ENCODE measurements at places on chromosomes 6 and 20.

DNA sequence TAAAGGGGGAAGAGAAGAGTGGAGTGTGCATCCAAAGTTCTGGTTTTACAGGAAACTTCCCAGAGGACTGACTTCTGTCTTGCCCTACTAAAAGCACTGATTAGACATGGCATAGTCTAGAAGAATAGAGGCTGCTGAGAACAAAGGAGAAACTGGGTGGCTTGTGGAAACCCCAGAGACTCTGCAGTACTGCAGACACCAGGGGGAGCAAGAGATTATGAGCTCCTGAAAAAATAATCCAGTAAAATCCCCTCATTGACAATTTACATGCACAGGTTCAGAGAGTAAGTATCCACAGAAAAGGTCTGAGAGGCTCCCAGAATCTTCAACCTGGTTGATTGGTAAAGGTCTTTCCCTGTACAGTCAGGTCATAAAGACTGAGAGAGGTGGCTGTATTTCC lies 48.7 kb upstream of the CLVS2 start:
- DNase-seq, result no peak

DNA sequence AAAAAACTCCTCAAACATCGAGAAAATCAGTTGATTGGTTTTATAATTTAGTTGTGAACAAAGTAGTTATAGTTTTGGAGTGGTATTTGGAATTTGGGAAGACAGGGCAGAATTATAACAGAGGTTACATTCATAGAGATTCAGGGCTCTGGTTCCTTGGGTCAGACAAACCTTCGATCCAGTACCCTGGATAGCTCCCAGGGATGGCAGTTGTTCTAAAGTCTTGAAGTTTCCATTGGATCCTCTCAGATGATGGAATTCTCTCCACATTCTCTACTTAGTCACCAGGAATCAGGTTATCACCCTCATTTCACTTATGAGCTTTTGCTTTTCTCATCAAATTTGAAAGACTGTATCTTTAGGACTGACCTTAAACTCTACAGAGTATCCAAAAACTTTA lies 285.1 kb downstream of the CENPW start:
- DNase-seq, result no peak

- no peak for DNase-seq
These were observed 27.6 kb upstream of the PDE7B start for GRCh38 chr6:135823851-135824250.

DNA sequence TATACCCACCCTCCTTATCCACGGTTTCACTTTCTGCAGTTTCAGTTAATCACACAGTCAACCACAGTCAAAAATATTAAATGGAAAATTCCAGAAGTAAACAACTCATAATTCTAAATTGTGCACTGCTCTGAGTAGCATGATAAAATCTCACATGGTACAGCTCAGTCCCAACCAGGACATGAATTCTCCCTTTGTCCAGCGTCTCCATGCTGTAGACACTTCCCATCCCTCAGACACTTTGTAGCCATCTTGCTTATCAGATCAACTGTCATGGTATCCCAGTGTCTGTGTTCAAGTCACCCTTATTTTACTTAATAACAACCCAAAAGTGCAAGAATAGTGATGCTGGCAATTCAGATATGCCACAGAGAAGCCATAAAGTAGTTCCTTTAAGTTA lies 94.7 kb downstream of the PDE10A start:
- no peak for DNase-seq

- no peak for DNase-seq
These were observed 9.4 kb upstream of the KHDC1L start for GRCh38 chr6:73234733-73235132.

- DNase-seq, result no peak
These were observed 1.6 kb downstream of the SMPDL3A start for GRCh38 chr6:122790423-122791309.

DNA sequence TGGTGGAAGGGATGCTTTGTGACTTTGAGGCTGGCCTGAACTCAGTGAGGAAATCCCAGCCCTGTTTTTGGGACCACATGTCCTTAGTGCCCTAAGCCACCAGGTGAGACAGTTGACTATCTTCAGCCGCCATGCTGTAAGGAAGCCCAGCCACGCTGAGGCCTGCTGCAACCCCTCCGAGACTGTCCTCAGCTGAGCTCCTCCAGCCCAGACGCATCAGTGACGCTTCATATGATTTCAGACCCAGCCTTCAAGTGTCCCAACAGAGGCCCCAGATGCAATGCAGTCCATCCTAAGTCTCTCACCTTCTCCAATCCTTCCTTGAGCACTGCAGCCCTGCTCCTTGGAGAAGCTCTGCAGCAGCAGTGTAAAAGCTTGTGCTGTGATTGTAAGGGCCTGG lies 76.2 kb downstream of the NINL start:
- DNase-seq, result no peak

GRCh38 chr6:26436018-26436417 lies 4.3 kb upstream of the BTN3A3 start:
- no peak for DNase-seq

DNA sequence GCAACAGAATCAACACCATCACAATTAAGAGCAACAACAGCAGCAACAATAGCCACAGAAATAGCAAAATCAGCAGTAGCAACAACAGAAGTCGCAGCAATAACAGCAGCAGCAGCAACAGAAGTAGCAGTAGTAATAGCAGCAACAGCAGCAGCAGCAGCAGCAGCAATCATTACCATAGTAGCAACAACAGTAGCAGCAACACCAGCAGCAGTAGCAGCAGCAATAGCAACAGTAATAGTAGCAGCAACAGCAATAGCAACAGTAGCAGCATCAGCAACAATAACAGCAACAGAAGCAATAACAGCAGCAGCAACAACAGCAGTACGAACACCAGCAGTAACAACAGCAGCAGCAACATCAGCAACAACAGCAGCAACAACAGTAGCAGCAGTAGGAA lies 39.8 kb downstream of the SLC22A2 start:
- DNase-seq, result no peak

DNA sequence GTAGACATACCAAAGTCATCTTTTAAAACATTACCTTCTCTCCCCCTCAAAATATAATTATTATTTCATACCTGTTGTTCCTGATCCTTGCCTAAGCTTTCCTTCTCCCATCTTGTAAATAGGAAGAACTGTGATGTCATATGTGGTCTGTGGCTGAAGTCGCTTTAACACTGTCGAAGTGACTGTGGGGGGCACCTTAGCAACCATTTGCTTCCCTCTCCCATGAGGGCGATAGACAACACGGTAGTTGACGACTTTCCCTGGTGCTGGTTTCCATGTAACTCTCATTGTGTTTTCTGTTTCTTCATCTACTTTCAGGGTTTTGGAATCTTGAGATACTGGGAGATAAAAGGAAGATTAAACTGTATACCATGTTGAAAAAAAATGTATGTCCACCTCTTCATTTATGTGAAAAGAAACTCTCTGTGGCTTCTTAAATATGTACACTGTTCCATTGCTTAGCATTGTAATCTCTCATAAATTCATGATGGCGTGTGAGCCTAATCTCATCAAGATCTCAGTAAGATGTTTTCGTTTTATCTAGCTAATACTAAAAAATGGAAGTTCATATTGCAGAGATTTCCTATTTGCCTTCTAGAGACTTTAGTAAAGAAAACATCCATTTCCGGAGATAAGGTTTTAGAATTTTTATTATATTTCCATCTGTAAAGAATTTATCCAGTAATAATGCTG lies 49.5 kb downstream of the COL12A1 start:
- DNase-seq, result no peak

DNA sequence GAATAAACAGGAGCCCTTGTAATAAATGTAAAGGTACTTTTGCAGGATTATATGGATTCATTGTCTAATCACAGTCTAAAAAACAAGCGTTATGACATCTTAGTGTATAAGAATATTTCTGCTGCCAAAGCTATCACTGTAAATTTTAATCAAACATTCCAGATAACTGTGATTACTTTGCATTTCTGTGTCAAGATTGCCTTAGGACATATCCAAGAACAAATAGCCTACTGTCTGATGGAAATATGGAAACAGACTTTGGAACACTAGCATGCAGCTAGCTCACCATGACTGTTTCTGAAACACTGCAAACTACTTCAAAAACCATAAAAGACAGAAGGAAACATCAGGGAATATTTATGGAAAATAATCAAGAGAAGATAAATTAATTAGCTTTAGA lies 248.7 kb upstream of the ASCC3 start:
- DNase-seq, result no peak

- no peak for DNase-seq
These were observed 5.0 kb downstream of the ATP5F1E start for GRCh38 chr20:59026904-59027740.

DNA sequence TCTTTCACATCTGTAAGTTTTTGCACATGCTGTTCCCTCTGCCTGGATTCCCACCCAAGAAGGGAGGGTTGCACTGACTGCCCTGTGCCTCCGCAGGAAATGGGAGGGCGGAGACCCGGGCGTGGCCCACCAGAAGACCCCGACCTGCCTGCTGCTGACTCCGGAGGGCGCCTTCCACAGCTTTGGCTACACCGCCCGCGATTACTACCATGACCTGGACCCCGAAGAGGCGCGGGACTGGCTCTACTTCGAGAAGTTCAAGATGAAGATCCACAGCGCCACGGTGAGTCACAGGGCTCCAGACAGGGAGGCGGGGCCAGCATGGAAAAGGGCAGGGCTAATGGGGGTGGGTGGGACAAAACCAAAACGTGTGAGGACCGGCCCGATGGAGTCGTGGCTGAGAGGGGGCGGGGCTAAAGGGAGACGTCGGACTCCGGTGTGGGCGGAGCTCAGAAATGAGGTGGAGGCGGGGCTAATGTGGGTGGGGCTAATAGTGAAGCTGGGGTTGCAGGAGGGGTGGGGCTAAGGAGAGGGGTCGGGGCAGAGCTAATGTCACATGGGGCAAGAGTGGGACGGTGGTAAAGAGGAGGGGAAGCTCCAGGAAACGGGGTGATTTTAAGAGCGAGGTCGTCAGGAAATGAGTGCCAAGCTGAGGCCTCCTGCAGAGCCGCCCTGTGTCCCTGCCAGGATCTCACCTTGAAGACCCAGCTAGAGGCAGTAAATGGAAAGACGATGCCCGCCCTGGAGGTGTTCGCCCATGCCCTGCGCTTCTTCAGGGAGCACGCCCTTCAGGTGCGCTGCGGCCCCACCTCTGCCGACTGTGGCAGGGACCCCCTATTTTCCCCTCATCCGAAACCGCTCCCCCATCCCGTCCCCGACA lies 12.6 kb downstream of the HSPA12B start:
- DNase-seq, result peak; percentile 83

- peak; percentile 76 for DNase-seq
These were observed 114.5 kb downstream of the RNF144B start for GRCh38 chr6:18501663-18502013.

GRCh38 chr6:166488076-166488685 lies 98.3 kb downstream of the RAMACL start:
- peak; percentile 77 for DNase-seq

DNA sequence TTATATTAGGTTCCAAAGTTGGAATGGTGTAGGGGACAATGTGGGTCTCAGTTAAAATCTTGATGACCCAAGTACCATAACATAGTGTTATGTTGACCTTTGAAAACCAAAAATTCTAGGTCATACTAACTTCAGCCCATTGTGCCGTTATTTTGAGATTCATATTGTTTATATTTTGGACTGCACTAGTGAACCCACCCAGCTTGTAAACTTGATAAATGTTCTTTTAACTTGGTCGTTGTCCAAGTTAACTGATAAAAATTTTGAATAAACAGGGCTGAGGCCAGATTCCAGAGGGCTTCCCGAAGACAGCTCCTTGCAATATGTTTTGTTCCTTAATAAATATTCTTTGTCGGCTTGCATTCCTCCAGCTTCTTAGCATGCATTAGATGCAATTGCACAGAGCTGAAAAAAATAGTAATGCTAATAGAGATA lies 90.3 kb downstream of the BCAS1 start:
- no peak for DNase-seq

DNA sequence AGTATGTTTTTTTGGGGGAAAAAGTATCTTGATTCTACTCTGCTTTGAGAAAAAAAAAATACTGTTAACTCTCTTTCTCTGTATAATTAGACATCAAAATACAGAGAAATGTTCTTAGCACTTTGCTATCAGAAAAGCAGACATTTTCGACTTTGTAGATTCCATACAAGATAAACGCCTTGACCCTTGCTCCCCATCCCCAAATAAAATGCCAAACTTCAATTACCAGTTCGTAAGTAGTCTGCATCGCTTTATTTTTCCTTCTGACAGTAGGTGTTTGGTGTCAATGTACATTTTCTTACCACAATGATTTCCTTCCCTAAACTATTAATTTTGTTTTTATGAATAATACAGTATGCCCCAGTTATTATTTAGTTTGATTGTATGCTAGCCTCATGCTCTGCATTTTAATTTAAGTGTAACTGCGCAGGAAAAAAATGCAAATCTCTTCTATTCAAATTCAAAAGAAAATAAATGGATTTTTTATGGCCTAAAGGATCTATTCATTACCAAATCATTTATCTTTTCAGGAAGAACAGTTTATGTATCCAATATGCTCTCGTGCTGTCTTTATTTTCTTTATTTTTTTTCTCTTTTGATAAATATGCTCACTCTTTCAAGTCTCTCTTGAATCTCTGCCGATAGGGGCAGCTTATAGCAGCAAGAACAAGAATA lies 84.8 kb upstream of the ZNF217 start:
- no peak for DNase-seq

- no peak for DNase-seq
These were observed 16.3 kb upstream of the SMAP1 start for GRCh38 chr6:70651326-70651905.

- no peak for DNase-seq
These were observed 1349.8 kb upstream of the GJE1 start for GRCh38 chr6:140782941-140783340.

DNA sequence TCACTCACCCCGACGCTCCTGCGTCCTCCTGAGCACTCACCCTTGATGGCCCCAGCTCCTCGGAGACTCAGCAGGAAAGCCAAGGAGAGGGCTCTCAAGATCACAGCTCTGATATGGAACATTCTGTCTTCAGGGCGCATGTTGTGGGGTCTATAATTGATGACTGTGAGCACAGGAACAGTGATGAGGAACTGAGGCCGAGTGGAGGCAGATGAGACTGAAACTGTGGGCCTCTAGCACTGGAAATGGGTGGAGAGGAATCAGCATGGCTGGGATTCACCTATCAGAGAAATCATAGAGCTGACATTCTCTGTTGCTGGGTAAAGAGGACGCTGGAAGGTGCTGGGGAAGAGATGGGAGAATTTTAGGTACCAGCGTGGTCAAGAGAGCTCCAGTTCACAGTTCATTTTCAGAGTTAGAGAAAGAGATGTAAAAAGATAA lies at the start of gene HLA-DPA1:
HLA-DPA1 (minus strand) TSS at position 219 of the 441 bp plus-strand sequence.
- no peak for DNase-seq

DNA sequence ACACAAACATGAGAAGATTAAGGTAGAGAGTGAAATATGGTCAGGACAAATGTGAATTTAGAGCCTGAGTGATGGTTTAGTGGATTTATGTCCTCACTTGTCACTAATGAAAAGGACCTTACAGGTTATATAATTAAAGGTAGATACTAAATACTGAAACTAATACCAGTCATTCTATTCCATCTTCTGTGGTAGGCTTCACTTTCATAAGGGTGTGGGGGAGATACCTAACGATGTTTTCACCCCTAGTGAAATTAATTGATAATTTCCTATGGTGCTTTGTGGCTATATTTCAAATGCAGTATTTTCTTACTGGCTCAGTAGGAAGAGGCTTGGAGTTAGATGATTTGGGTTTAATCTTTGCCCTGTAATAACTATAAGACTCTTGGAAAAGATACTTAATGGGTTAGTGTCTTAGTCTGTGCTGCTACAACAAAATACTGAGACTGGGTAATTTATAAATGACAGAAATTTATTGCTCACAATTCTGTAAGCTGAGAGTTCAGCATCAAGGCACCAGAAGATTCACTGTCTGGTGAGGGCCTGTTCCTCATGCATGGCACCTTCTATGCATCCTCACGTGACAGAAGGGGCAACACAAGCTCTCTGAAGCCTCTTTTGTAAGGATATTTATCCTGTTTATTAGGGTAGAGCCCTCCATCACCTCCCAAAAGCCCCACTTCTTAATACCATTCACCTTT lies 21.3 kb downstream of the RNF217 start:
- DNase-seq, result no peak
